ENCODE measurements at places on chromosomes 6 and 20.

DNA sequence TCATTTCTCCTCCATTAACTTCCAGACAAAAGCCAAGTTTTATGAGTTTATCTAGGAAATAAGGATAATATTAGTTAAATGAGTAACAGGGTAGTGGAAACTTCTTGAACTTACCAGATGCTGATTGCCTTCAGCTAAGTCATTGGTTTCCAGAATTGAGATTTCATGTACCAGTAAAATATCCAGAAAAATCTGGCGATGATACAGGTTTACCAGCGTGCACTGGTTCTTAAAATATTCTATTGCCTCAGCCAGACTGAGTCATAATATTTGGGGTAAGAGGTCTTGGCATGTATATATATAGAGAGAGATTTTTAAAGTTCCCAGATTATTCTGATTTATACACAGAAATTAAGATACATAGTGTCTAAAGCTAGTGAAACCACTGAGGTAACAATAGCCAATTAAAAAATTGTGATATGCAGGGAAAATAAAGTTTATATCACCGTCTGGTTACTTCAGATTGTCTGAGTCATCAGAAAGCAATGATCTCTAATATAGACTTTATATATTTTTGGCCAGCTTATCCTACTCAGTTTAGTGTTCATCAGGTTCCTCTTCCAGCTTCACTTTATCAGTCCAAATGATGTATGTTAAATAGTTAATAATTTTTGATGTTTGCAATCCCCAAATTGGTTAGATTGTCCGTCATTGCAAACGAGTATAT, 39.5 kb upstream of the SDHAF4 start:
- DNase-seq, result no peak

GRCh38 chr20:37670351-37670791, 23.5 kb upstream of the CTNNBL1 start:
- no peak for DNase-seq

GRCh38 chr6:139967497-139967896, 593.0 kb upstream of the CITED2 start:
- no peak for DNase-seq

- no peak for DNase-seq
Measured at GRCh38 chr6:105106260-105106659, 73.6 kb downstream of the POPDC3 start.

- peak; percentile 74 for DNase-seq
Measured at GRCh38 chr6:136226027-136226673, 24.0 kb downstream of the MTFR2 start.

GRCh38 chr6:22062807-22063408, 233.9 kb downstream of the PRL start:
- DNase-seq, result no peak

DNA sequence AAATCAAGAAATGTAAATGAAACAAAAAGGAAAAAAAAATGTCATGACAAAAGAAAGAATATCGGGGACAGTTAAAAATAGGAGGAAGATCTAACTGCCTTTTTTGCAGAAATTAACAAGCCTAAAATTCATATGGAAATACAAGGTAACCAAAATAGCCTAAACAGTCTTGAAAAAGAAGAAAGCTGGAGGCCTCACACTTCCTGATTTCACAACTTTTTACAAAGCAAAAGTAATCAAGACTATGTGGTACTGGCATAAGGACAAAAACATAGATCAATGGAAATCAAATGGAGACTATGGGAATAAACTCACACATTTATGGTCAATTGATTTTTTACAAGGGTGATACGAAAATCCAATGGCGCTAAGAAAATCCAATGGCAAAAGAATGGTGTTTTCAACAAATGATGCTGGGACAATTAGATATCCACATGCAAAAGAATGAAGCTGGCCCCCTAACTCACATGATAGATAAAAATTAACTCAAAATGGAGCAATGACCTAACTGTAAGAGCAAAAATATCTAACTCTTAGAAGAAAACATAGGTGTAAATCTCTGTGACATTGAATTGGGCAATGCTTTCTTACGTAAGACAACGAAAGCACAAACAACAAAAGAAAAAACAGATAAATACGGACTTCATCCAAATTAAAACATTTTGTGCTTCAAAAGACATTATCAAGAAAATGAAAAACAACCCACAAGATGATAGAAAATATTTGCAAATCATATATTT, 24.5 kb downstream of the MAP3K5 start:
- DNase-seq, result no peak

DNA sequence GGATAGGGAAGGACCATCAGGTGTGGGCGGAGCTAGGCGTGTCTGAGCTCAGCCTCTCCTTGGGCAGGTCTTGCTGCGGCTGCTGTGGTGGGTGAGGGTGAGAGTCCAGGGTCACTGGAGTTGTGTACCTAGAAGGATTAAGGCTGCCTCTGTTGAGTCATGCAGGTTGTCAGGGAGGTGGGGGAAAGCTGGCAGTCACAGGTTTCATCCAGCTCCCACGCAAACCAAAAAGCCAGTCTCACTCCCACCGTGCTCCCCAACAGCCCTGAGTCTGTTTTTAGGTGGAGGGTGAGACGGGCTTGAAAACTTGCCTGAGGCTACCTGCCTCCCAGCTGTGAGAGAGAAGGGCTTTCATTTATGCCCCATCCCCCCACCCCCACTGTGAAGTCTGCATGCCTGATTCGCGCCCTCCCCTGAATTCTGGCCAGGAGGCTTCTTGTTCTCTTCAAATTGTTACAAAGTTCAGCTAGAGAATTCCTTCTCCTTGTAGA, 161.5 kb downstream of the MYLK4 start:
- no peak for DNase-seq

DNA sequence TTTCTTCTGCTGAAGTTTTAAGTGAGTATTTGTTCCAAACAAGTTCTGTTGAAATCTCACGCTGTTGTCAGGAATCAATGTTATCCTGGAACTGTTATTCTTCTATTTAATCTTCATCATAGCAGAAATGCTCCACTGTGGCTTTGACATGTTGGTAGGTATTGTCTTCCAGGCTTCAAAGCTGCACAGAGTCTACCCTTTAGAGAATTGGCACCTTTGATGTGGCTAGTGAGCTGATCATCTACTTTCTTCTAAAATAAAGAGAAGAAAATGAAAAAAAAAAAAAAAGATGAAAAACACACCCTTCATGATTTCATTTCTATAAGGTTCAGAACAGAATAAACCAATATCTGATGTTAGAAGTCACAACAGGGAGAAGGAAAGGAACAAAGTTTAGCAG, 5.8 kb upstream of the ZSCAN23 start:
- no peak for DNase-seq

All from NCI-H748 treated with DMSO at 0.1 percent for 48 hours (cell line).